Right forelimb (tissue), 1 donor: ENCODE measurements at places on chromosomes 2 and 18.

- DNase-seq = peak; percentile 89
Observed at GRCh38 chr2:95345563-95346230, 48.5 kb downstream of the KCNIP3 start.

- peak; percentile 56 for DNase-seq
Observed at GRCh38 chr2:236571145-236571544, 1.5 kb downstream of the ACKR3 start.

GRCh38 chr2:177753682-177754491 lies 318.7 kb downstream of the PDE11A start:
- peak; percentile 78 for DNase-seq

GRCh38 chr18:8081872-8082553 lies 514.9 kb downstream of the PTPRM start:
- no peak for DNase-seq

DNA sequence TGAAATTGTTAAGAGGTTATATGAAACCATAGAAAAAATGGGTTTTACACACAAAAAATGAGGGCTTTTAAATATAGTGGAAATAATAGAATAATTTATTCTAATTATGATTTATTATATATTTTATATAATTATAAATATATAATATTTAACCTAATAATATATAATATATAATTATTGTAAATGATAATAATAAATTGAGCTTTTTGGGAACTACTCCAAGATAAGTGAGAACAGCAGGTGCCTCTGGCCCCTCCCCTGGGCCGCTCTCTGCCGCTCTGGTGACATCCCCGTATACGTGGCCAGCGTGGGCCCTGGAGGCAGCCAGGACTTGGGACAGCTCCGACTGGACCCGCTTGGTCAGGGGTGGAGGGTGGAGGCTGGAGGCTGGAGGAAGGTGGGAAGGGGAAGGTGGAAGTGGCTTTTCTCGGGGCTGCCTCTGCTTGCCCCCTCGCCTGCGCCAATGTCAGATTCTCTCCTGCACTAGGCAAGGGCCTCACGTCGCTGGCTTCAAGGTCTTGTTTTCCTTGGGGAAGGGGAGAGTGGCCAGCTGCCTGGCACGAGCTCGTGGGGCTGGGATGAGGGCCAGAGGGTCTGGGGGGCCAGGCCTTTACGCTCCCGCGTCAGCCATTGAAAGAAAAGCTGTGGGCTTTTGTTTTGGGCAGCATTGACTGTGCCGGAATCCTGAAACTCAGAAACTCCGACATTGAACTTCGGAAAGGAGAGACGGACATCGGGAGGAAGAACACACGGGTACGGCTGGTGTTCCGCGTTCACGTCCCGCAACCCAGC lies 54.8 kb downstream of the NFATC1 start:
- no peak for DNase-seq
